NCI-H510A treated with DMSO at 0.1 percent for 48 hours (cell line): ENCODE measurements at places on chromosomes 5 and 9.

GRCh38 chr9:90311811-90312210 is 330.8 kb downstream of the DIRAS2 start:
- no peak for DNase-seq

DNA sequence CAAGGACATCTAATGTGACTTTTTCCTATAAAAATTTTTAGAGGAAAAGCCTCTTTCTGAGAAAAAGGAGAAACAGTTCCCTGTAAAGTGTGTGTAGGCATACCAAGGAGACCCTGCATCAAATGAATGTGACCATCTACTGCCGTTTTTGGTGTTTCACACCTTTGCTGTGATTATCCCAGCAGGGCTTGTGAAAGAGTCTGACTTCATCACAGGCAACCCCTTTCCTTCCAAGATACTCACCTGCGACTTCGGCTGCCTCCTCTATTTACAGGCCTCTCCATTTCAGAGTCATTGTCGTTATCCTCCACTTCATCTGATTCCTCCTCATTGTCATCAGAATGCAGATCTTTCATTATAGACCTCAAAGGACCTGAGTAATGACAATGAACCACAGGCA is 259.1 kb downstream of the MLLT3 start:
- DNase-seq = no peak

GRCh38 chr5:145598184-145598583 is 237.0 kb downstream of the PRELID2 start:
- DNase-seq = no peak

DNA sequence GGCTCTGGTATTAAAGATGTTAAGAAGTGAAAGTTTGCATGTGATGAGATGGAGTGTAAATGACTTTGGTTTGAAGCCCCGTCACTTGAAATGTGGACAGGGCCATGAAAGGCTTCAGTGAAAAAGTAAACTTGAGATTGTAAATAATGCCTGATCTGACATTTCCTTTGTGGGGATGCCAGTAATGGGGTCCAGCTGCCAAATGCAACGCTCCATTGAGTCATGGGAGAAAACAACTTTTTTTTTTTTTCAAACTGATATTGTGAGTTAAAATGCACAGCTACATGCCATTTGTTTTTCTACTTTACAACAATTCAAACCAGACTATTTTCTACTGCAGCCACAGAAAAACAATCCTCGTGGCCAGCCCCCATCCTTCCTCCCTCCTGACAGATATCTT is 327.0 kb upstream of the TNC start:
- no peak for DNase-seq

DNA sequence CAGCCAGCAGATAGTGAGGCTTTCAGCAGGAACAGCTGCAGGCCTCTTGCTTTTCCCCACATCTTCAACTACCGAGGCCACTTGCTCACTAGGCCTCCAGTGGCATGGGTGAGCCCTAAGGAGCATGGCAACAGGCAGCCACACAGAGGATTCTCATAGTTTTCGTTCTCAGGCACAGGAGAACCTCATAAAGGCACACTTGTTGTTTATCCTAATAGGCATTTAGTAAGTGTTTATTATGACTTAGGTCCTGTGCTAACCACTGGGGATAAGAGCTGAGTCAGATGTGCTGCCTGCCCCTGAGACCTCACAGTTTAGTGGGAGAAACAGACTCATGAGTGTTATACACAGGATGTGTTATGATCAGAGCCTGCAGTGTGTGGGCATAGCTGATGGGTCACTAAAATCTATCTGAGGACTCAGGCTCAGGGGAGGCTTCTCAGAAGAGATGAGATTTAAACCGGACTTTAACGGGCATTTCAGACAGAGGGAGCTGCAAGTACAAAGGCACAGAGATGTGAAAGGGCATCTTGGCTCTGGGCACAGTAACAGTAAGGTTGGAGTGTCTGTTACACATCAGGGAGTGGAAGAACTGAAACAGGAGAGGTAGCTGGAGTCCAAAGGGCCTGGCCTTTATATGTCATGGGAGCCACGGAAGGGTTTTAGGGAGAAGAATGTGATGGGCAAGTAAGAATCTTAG is 21.0 kb upstream of the HEMGN start:
- no peak for DNase-seq

GRCh38 chr5:32713770-32714381 is 2.8 kb downstream of the NPR3 start:
- DNase-seq = no peak

- no peak for DNase-seq
Measured at GRCh38 chr5:111060169-111060568, 11.3 kb upstream of the TSLP start.

DNA sequence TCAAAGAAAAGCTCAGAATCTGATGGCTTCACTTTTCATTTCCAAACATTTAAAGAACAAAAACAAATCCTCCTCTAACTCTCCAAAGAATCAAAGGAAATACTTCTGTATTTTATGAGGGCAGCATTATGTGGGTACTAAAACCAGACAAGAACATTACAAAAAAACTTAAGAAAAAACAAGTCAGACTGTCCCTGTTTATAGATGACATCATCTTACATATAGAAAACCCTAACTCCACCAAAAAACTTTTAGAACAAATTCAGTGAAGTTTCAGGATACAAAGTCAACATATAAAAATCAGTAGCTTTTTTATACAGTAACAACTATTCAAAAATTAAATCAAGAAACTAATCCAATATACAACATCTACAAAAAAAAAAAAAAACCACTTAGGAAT is 136.2 kb downstream of the PJA2 start:
- DNase-seq = no peak

GRCh38 chr5:57002959-57003485 is 51.1 kb upstream of the MIER3 start:
- DNase-seq = no peak

GRCh38 chr5:148924817-148925216 is 98.4 kb downstream of the ADRB2 start:
- no peak for DNase-seq

GRCh38 chr5:126777257-126777974 is 480 bp downstream of the LMNB1 start:
- DNase-seq = no peak

GRCh38 chr5:99037668-99038067 is 108.9 kb upstream of the CHD1 start:
- DNase-seq = no peak

GRCh38 chr9:120505186-120505585 is 74.8 kb downstream of the CDK5RAP2 start:
- no peak for DNase-seq

DNA sequence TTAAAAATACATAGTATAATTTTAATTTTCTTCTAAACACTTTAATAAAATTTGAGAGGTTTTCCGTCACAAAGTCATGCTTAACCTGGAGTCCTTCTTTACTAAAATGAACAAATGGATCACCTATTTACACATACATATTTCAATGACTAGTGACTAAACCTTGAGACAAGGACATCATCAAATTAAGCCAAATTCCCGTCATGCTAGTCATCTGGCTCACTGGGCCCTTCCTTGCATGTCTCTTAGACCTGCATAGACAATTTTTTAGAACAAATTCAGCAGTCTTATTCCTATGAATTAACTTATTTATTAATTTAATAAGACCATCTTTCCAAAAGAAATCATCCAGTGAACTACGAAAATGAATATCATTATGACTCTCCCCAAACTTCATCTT is 26.6 kb downstream of the ERAP2 start:
- DNase-seq = no peak

- no peak for DNase-seq
Measured at GRCh38 chr9:126818482-126818881, 13.6 kb downstream of the ZBTB43 start.

DNA sequence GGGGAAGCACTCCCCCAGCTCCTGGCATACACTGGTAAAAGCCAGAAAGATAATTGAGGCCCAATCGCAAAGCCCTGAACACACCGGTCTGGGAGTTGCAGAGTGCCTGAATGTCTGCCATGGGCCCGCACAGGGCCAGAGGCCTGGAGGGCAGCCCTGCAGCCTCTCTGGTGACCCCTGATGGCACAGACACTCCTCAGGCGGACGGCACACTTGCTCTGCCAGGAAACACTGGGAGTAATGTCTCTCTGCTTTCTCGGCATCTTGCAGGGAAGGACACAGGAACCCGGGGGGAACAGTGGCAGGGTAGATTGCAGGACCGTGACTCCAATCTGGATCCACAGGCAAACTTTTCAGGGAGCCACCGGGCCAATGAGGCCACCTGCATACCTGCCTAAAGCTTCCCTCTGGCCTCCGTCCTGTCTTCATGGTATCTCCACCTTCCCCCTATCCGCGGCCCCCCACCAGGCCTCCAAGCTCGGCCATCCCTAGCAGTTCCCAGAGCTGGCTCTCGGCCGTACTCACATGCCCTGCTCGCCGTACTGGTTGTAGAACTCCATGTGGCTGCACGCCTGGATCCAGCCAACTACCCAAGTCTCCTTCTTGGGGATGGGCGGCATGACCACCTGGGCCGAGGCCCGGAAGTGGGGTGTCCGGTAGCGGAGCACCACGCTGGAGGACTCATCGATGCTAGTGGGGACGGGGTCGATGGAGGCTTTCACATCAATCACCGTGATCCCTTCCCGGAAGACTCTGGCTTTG is 797 bp downstream of the FAM78A start:
- DNase-seq = no peak

DNA sequence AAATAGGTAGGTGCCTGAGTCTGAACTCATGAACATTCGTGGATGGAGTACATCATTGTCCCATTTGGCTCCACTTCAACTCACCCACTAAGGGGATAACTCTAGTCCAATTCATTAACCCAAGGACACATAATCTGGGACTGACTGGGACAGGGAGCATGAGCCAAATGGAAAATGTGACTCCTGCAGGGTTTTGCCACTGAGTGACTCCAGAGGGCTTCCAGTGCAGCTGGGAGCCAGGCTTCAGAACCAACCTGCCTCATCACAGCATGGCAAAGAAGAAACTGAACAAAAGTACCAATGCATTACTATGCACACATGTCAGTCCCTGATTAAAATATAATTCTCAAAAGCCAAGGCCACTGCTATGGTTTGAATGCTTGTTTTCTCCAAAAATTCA is 159.7 kb upstream of the SNX2 start:
- DNase-seq = no peak
